ENCODE measurements at places on chromosomes 6 and 20.

DNA sequence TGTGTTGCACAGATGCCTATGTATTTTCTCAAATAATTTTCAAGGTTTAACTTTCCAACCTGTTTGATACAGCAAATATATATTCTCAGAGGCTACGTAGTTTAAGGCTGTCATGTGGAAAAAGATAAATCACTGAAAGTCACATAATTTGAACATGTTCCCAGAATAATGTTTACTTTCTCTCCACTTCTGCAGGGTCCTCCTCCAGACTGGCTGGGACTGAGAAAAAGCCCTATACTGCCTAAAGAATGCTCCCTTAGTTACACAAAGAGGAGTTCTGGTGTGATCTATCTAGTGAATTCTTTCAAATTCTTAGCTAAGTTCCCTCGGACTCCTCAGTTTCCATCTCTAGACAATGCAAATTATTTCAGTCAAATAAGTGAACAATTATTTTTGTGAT is 411.0 kb downstream of the C6orf118 start:
- no peak for DNase-seq

- peak; percentile 58 for DNase-seq
These were observed 1.0 kb upstream of the APMAP start for GRCh38 chr20:24993337-24994185.

DNA sequence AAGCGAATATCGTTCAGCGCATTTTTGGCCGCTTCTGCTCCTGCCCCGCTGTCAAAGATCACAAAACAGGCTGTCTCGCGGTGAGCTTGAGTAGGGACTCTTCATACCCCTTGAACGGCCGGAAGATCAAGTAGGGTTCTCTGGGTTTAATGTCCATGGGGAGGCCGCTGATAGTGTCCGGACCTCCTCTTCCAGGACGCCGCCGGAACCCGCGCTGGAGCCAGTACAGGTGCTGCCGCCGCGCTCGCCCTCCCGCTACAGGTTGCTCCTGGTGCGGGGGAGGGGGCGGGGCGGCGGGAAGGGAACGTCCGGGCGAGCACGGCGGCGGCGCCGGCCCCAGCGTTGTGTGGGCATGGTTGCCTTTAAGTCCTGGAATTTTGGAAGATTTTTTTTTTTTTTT is 67.4 kb downstream of the KHDC1L start:
- no peak for DNase-seq

- DNase-seq: no peak
These were observed 41.7 kb downstream of the CD2AP start for GRCh38 chr6:47519279-47519678.

DNA sequence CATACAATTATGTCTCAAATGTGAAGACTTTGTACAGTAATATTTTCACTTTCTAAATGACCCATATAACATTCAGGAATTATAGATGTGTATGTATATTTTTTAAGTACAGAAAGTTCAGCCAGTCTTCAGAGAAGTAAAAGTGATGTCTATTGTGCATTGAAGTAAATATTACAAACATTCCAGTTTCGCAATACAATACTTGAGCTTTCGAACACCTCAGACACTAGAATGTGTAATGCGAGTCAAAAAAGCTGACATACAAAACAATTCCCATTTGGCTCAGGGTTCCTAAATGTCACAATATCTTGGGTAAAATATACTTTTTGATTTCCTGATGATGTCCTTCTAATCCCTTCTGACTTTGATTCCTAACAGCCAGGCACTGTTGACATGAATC is 101.4 kb downstream of the ZNF217 start:
- DNase-seq: peak; percentile 26

DNA sequence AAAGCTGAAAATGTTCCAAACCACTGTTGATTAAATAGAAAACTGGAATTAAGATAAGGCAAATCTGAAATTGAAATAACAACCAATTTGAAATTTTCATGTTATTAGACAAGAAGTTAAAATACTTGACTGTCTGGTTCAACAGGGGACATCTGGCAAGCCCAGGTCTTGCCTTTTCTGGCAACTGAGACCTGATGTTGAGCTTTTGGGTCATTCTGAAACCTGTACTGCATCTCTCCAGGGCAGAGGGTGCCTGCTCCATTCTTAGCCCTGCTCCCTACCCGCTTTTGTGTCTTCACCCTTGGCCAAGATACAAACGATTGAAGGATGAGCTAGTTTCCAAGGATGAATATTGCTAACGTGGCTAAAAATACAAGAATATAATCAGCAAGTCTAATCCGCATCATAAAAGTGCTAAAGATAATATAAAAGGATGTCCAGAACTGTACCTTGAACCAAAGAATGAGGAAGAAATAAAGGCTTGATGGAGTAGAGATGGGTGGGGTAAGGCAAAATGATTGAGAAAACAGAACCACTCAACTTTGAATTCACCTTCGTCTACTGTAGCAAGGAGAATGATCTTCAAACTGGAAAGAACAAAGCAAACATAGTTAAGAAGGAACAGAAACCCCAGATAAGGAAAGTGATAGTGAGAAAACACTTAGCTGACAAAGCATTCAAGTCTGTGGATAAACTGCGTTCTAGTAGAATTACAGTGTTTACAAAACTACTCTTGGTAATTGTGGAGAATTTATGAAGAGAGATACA is 109.8 kb upstream of the MAN1A1 start:
- DNase-seq: no peak

GRCh38 chr6:106729841-106730240 is 100.5 kb downstream of the QRSL1 start:
- DNase-seq: no peak

DNA sequence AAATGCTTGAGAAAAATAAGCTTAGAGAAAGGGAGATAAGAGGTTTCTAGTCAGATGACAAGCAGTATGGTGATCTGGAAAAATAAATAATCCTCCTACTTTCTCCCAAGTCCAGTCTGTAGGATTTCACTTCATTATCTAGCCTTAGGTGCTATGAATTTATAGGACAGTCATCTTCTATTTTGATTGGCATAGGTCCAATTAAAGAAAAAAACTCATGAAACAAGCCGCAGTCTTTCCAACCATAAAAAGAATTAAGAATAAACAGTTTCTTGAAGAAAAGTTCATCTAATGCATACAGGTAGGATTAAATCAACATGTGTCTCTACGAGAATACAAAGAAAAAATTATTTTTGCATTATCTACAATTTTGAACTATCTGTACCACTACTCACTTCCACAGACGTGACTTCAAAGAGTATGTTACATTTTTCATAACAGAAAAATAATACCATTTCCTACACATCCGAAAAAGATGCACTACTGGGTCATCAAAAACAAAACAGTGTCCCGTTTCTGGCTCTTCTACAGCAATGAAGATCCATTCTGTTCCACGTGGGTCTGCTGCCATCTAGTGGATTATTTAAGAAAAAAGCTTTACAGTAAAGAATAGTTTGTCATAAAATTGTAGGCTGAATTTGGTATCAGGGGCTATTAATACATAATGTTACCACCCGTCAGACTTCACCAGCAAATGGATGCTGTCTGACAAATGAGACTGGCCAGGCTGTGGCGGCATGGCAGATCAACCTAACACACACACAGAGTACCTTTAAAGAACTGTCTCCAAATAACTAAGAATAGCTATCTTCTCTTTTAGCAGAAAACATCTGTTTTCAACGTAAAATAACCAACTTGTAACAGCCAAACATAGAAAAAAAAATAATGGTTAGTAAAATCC is 28.9 kb downstream of the STX7 start:
- DNase-seq: peak; percentile 72

- DNase-seq: peak; percentile 85
These were observed 69.3 kb downstream of the SYNJ2 start for GRCh38 chr6:158050955-158051354.

GRCh38 chr20:10309326-10309725 is 90.7 kb downstream of the SNAP25 start:
- DNase-seq: peak; percentile 96

GRCh38 chr6:165653196-165653595 is 9.8 kb downstream of the PDE10A start:
- no peak for DNase-seq

GRCh38 chr20:57493091-57493615 is 31.8 kb downstream of the CTCFL start:
- DNase-seq: no peak

DNA sequence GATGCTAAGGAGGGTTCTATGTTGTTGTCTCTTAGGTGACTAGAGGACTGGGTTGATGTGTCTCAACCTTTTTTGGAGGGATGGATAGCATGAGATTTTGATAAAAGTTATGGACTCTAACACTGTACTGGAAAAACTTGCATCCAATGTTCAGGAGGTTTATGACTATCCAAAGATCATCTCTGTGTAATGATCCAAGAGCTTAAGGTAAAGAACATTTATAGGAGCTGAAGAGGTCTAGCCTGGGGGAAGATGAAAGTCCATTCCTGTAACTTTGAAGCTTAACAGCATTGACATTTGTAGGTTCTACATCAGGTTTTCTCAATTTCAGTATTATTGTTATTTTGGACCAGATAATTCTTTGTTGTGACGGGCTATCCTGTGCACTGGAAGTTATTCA is 48.9 kb downstream of the ESF1 start:
- no peak for DNase-seq

DNA sequence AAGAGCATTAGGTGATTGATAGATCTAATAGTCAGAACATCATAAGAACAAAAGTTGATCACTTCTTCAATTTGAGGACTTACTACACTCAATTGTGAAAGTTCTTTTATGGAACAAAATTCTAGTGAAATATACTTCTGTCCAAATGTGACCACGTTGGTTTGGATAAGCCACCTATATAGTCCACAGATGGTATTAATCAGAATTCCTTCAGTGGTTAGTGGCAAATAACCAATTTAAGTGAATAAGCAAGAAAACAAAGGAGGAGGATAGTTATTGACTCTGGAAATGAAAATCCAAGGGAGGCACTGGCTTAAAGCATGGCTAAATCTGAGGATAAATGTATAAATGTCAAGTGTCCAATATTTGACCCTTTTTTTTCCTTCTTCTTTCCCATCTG is 268.5 kb upstream of the MARCKS start:
- peak; percentile 65 for DNase-seq

DNA sequence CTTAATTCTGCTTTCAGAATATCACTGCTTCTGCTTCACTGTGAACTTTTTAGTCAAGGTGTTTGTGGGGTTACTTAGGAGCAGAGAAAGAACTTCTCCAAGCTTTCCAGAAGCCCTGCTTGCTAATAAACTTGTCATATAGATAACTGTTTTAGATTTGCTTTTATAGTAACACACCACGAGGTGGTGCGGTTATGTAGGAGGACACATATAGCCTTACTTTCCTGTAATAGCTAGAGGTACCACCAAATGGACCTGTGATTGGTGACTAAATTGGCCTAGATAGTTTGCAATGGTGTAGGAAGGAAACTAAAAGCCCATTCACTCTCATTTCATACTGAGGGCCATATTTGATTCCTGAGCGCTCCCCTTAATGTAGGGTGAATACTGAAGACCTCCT is 52.3 kb upstream of the BCLAF1 start:
- no peak for DNase-seq

GRCh38 chr6:26034905-26035304 is 52.3 kb upstream of the HFE start:
- no peak for DNase-seq

- DNase-seq: no peak
These were observed 26.4 kb downstream of the ZNF391 start for GRCh38 chr6:27414996-27415395.

- DNase-seq: no peak
These were observed 617.0 kb upstream of the AGPAT4 start for GRCh38 chr6:161890832-161891297.

DNA sequence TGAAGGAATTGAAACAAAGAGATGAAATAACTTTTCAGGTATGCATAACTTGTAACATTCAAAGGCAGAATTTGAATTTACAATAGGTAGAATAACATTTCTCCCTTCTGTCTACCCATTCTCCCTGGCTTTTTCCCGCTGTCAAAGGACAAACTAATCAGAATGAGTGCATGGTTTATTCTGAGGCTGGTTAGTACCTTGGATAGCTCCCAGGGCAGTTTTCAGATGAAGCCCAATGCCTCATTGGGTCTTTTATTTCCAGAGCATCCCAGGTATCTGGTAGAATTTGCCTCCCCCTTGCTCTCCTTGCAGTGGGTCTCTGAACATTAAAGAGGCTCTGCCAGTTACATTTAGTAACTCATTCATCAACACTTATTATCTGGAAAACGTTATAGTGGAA is 665.5 kb downstream of the BCKDHB start:
- peak; percentile 60 for DNase-seq

DNA sequence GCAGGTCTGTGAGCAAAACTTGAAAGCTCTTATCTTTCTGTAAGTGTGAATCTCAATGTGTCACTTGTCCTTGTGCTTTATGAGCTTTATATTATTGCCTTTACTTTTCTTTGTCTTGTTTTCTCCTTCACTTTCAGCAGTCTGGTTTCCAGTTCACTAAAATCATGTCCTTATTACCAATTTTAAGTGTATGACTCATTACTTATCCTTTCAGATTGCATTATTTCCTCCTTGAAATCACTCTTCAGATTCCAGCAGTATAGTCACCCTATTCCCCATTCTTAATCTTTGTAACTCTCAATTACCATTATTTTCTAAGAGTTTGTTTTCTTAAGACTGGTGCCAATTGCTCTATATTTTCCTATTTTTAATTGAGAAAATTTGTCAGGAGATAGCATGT is 117.4 kb upstream of the GRIK2 start:
- DNase-seq: peak; percentile 5

DNA sequence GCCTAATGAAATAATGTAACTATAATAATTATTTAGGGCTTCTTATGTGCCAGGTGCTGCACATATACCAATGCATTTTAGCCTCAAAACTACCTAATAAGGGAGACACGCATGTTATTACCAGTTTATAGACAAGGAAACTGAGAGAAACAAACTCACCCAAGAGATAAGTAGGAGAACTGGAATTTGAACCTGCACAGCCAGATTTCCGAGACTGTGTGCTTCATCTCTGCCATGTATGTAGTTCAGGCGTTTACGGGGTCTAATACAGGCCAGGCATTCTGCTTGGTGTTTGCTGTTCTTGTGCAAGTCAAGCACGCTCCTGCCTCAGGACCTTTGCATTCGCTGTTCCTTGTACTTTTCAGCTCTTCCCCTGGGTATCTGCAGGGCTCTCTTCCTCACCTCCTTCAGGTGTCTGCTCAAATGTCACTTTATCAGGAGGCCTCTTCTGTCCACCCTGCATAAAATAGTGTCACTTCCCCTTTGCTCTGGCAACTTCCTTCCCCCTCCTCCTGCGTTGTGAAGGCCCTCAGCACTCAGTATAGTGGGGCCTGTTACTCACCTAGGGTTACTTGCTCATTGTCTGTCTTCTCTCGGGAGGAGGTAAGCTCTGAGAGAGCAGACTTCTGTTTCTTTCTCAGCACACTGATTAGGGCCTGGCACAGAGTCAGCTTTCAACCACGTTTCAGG is 6.1 kb upstream of the NSFL1C start:
- no peak for DNase-seq

- DNase-seq: peak; percentile 68
These were observed at the start of gene FERMT1 for GRCh38 chr20:6122873-6123648. Gene FERMT1 (minus strand): TSS chr20:6123030. CDS start chr20:6119554, 3,476 bp downstream.

Data from fibroblast of skin of right biceps (primary cell).